ENCODE measurements at places on chromosomes 7 and 10. TPM values are rescaled to one million over a fixed set of nuclear protein-coding genes. Genes with fewer than 3 reads are reported as not detected.

ZNF248 gene
- 12.1 TPM for total RNA-seq

AKR1D1 gene
- total RNA-seq = not detected

ZNF117 gene
- 10.5 TPM for total RNA-seq

PLPP4 gene
- not detected for total RNA-seq

PPP1R3C gene
- total RNA-seq = 1.5 TPM

TUBB8 gene
- not detected for total RNA-seq

RNLS gene
- 29.6 TPM for total RNA-seq

HOXA4 gene
- 11.5 TPM for total RNA-seq

SORBS1 gene
- 47.1 TPM for total RNA-seq

GNG11 gene
- total RNA-seq = 32.2 TPM

CLIP2 gene
- total RNA-seq = 87.8 TPM

PTN gene
- 5.0 TPM for total RNA-seq

FXYD4 gene
- total RNA-seq = not detected

RBM20 gene
- 1.4 TPM for total RNA-seq

LRRC4 gene
- 1.6 TPM for total RNA-seq

LRRN3 gene
- not detected for total RNA-seq

SLC16A9 gene
- 1.5 TPM for total RNA-seq

CALML5 gene
- total RNA-seq = not detected

CFTR gene
- 72.7 TPM for total RNA-seq

TET1 gene
- total RNA-seq = 1.6 TPM

RPEL1 gene
- not detected for total RNA-seq

GTF2IRD1 gene
- 27.1 TPM for total RNA-seq

NEBL gene
- 33.0 TPM for total RNA-seq

CALML3 gene
- total RNA-seq = not detected

PPP1R9A gene
- 11.0 TPM for total RNA-seq

MUC12 gene
- total RNA-seq = 11.6 TPM

C10orf105 gene
- 0.27 TPM for total RNA-seq

PHYHIPL gene
- 12.3 TPM for total RNA-seq

FBXO24 gene
- total RNA-seq = 2.8 TPM

WEE2 gene
- not detected for total RNA-seq

MYPN gene
- not detected for total RNA-seq

CARD11 gene
- total RNA-seq = 7.5 TPM

TRPV5 gene
- not detected for total RNA-seq

MBL2 gene
- total RNA-seq = not detected

CRTAC1 gene
- total RNA-seq = not detected

MTG1 gene
- total RNA-seq = 101 TPM

POLR2J2 gene
- total RNA-seq = 6.6 TPM

OR2A42 gene
- not detected for total RNA-seq

ACSM6 gene
- not detected for total RNA-seq

PCLO gene
- total RNA-seq = 44.7 TPM

VSTM4 gene
- total RNA-seq = 4.7 TPM

MRPS16 gene
- total RNA-seq = 69.3 TPM

HPSE2 gene
- 3.8 TPM for total RNA-seq

AS3MT gene
- total RNA-seq = 5.8 TPM
